A549 (cell line): ENCODE measurements at places on chromosomes 3 and 15.

DNA sequence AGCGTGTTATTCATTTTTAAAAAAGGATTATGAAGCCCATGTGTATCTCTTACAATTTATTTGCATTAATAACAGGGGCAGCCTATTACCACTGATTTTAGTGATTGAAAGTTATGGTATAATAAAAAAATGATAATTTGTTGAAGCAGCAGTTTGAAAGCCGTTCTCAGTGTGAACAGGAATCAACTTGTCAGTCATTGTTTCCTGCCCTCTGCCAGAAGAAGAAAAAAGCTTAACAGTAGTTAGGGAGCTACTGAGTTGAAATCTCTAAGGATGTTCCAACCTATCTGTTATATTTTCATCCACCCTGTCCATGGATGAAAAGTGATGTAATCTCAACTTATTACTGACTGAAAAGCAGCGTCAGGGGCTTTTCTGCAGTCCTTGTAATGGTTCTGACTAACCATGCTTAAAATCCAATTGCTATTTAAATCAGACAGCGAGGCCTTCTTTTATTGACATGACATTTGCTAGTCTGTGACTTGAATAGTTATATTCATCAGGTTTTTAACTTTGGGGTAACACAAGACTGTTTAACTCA lies 486.7 kb downstream of the ROBO2 start:
- DNase-seq, result no peak

- no peak for DNase-seq
Measured at GRCh38 chr15:89419370-89419984, 76.9 kb downstream of the RHCG start.

GRCh38 chr3:46378426-46378942 lies 7.7 kb downstream of the CCR5 start:
- DNase-seq, result peak; percentile 56

GRCh38 chr3:9179826-9180763 lies 69.4 kb downstream of the SRGAP3 start:
- no peak for DNase-seq

DNA sequence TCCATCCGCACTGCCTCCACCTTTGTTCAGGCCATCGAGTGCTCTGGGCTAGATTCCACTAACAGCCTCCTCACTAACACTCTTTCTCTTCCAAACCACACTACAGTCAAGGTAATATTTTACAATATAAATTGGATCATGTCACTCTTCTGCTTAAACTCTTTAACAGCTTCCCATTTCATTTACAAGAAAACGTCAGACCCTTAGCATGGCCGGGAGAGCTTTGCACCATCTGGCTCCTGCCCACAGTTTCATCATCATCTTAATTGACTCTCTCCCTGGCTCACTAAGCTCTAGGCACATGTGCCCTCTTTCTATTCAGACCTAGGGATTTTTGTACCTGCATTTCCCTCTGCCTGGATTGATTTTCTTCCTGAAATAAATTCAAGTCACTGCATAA lies 354.7 kb downstream of the FGF12 start:
- DNase-seq, result no peak

GRCh38 chr3:106719583-106719982 lies 657.7 kb upstream of the CCDC54 start:
- DNase-seq, result no peak
